Small intestine (tissue), 16 donors: ENCODE measurements at places on chromosomes 11 and 22. TPM values are rescaled to one million over a fixed set of nuclear protein-coding genes. Genes with fewer than 3 reads are reported as not detected.

DNA sequence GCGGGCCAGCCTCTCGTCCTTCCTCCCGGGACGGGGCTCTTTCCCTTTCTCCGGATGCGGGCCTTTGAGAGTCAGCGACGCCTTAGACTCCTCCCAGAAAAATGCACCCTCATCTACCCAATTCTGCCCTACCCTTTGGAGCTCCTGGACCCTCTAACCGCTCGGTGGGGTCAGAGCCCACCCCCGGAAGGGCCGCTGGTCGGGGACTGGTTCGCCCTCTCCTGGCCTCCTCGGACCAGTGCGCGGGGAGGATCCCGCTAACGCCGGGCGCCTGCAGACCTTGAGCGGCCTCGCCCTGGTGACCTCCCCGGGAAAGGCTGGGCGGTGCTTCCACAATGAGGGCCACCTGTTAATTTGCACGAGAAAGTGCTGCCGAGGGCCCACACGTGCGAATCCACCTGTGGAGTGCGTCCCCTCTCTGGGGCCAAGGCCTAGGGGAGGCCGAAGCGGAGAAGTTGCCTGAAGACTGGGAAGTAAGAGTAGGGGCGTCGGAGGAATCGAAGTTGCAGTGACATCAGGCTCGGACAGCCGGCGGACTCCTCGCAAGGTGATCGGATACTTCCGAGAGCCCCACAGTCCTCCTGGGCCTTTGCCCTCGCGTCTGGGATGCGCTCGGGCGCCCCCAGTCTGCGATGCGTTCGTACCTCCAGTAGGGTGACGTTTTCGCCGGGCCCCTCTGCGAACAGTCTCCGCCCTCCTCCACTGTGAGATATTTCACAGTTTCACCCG lies 61.5 kb downstream of the ENDOD1 start:
- peak; percentile 96 for DNase-seq

- DNase-seq, result no peak
These were observed 46.4 kb downstream of the PAX6 start for GRCh38 chr11:31764766-31765165.

DNA sequence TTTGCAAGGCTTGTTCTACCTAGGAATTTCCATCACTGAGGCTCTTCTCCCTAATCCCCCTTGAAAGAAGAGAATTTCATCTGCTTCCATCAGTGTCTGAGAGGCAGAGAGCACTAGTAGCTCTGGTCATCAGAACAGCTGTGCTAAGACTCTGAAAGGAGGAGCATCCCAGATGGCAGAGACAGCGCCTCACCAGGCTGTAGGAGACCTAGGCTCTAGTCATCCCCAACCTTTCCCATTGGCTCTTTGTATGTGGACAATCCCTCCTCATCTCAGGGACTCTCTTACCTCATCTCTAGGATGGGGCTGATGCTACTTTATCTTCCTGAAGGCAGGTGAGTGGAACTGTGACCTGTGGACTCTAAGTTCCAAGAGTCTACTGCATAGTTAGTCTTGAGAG lies 8.8 kb upstream of the OR9I1 start:
- DNase-seq, result peak; percentile 32

The JAM3 gene
- polyA plus RNA-seq, result 1.4 TPM

The APOBEC3F gene
- 3.8 TPM for polyA plus RNA-seq

DNA sequence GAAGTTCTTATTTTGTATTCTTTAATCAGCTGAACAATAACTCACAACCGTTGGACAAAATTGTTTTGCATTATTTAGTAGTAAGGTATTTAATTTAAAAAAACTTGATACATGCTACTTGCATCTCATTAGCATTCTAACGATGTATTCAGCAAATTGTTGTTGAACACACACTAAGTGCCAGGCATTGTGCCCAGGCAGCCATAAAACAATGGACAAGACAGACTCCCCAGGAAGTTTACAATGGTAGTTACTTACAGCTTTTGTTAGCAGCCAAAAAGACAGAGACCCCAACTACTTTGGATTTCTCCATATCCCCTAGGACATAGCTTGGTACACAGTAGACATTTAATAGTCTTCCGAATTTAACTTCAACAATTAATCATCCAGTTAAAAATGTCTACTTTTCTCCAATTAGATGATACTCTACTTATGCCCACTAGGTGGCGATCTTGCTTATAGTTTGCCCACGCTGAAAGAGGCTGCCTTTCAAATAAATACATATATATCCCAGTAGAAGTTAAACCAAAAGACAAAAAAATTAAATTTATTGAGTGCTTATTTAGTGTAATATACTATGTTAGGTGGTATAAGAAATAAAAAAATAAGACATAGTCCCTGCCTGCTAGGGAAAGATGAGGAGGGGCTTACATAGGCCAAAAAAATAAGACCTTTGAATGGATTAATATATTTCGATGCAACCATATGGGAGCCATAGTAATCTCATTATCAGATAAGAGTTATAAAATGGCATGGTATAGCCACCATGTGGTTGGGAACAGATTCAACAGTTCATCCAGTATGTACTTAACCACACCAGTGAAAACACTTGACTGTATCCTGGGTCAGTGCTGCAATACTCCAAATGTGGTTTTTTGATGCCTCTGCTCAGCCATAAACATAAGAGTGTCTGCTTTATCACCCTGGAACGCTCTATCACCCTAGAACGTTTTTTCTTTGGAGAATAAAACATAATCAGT lies 2.0 kb upstream of the FJX1 start:
- peak; percentile 53 for DNase-seq

- DNase-seq, result no peak
These were observed 12.5 kb upstream of the MB start for GRCh38 chr22:35629406-35630216.
